ENCODE measurements at places on chromosomes 7 and 10.

DNA sequence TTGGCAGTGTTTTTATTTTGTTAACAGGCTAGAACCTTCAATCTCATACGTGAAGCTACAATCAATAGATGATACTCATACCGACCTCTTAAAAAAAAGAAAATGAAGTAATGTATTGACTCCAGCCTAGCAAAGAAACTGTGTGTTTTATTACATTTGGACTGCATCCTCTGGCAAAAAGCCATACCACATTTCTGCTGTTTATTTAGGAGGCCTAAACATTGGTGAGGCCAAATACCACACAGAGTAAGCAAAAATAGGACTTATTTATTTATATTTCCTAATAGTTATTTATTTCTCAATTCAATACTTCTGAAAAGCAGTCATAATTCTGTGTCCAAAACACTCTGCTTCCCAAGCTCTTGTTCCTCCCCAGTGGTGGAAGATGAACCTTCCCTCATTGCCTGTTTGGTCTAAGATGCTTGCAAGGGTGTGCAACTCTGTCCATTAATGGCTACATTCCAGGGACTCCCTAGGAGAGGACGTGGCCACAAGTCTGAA lies 398.8 kb upstream of the KLF6 start:
- DNase-seq: no peak

GRCh38 chr7:15715435-15715834 lies 29.0 kb upstream of the MEOX2 start:
- no peak for DNase-seq

- DNase-seq: no peak
Measured at GRCh38 chr10:128102480-128103228, 23.6 kb downstream of the MKI67 start.

DNA sequence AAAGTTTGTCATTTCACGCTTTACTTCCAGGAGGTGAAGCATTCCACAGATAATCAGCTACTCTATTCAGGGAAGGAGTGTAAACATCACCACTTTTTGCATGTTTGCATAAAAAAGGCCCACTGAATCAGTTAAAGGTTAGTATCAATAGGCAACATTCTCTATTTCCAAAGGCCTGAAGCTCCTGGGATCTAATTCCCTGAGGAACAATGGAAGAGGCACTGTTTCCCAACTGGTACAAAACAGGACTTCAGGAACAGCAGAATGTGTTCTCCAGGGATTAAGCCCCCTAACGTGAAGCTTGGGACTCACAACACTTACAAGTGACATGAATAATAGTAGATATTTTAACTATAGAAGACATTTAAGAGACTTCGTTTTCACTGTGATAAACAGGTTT lies 6.1 kb downstream of the LRRN3 start:
- no peak for DNase-seq

GRCh38 chr10:97426776-97427570 lies 982 bp downstream of the PGAM1 start:
- no peak for DNase-seq

DNA sequence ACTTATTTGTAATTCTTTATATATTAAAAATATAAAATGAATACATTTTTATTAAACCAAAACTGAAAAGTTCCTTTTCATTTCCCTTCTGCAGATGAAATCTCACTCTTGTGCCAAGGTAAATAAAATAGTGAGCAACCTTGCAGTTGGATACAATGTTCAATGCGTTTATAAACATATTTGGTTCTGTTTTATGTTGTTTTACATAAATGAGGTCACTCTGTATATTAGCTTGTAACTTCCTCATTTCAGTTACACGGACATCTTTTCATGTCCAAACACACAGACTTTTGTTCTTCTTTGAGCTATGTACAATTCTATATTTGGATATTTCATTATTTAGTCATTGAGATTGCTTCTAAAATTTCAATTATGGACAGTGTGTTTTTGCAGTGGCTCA lies 107.7 kb downstream of the BBS9 start:
- no peak for DNase-seq

DNA sequence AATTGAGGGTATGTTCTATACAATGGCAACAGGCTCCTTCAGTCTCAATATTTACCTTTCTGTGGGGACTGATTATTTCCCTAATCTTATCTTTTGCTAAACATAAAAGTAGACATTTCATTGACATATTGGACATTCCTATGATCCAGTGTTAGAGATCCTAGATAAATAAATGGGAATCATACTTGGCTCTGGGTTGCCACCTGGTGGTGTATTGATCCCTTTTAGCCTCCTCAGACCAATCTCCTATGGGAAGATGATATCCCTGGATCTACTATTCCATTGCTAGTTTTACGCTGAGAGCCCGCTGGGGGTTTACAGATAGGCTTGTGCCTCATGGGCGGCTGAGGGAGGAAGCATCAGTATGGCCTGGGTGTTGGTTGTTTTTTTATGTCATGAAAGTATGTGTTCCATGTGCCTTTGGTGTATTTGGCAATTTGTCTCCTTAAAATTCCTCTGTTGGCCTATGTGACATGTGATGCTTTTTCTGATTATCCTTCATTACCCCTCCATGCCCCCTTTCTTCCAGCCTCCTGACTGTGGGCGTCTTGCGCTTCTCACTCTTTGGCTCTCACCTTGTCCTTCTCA lies 18.8 kb downstream of the CELF2 start:
- no peak for DNase-seq

DNA sequence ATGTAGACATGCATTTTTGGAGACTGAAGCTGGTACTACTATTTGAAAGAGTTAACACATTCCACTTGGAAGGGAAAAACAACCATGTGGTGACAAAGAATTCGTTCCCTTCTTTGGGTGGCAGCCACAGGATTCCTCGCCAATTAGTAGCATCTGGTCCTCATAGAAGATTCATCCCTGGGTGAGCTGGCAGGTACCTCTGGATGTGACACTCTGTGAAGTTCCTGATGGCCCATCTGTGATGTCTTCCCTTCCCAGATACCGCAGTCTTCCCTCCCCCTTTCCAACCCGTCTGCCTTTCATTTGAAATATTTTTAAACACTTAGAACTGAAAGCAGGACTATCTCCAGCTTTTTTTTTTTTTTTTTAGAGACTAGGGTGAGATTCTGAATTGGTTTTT lies 569.5 kb downstream of the TYW1 start:
- no peak for DNase-seq
